ENCODE measurements at places on chromosomes 13 and 19. TPM values are rescaled to one million over a fixed set of nuclear protein-coding genes. Genes with fewer than 3 reads are reported as not detected.

DNA sequence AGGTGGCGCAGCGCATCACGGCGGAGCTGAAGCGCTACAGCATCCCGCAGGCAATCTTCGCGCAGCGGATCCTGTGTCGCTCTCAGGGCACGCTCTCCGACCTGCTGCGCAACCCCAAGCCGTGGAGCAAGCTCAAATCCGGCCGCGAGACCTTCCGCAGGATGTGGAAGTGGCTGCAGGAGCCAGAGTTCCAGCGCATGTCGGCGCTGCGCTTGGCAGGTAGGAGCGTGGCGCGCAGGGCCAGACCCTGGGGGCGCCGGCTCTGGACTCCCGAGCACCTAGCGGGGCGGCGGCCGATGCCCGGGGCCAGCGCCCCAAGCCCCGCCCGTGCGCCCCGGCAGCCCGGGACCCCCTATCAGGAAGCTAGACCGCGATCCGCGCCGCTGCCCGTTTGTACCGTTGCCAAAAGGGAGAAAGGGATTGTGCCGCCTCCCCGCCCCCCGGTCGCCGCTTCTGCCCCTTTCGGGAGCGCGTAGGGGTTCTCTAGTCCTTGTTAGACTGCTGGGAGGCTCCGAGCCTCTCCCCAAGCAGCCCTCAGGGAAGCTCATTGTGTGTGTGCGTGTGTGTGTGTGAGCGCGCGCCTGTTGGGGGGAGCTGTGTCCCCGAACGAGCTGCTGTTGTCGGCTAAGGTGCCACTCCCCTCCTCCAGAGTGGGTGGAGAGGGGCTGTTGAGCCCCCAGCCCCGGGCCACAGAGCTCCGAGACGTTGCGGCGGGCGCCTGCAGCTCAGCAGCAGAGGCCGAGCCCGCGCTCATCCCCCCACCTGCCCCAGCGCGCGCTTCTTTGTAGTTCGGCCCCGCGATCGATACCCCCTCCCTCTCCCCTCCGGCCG is 1.5 kb downstream of the ONECUT3 start:
- no peak for DNase-seq

DNA sequence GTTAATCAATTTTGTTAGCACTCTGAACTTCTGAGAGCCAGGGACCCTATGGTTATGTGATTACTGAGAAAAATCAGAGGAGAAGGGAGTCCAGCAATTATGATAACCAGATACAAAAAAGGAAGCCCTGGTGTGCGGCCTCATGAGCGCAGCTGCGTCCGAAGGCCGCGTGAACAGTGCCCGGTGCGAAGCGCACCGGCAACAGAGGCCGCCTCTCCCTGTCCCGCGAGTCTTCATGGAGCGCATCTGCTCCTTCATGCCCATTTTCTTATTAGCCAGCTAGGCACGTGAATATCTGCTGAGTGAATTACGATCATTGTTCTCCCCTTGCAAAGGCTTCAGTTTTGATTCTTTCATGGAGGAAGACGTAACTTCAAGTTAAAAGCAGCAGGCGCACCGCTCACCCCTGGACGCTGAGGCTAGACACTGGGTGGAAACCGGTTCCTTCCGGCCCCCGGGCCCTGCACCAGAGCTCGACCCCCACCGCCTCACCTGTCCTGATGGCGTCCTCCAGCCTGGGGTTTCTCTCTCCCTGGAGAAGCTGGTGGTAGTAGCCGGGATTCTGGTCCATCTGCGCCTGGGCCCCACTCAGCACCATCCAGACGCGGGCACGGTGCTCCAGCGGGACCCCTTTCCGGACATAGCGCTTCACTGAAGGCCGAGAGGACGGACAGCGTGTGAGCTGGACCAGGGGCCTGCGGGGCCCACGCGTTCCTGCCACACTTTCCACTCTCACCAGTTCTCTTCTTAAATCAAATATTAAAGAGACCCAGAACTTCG is 8.9 kb downstream of the GRTP1 start:
- DNase-seq, result no peak

- DNase-seq, result no peak
Observed at GRCh38 chr19:23222998-23223652, 27.1 kb downstream of the ZNF724 start.

DNA sequence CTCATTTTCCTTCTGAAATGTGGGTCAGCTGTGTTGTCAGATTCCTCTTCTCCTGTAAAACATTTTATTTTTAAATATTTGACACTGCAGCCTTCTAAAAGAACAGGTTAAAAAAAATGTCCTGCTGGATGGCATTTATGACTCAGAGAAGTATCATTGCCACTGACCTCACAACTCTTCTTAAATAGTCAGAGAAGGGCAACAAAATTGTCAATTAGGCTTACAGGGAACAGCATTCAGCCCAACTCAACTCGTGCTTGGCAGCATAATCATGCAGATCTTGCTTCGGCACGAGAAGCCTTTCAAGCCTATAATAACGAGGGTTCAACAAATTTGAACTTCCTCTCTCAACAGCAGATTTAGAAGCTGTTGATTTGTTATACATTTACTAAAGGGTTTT is 296.7 kb upstream of the DACH1 start:
- no peak for DNase-seq

- peak; percentile 57 for DNase-seq
Observed at GRCh38 chr13:111006506-111007031, 91.7 kb upstream of the ANKRD10 start.

DNA sequence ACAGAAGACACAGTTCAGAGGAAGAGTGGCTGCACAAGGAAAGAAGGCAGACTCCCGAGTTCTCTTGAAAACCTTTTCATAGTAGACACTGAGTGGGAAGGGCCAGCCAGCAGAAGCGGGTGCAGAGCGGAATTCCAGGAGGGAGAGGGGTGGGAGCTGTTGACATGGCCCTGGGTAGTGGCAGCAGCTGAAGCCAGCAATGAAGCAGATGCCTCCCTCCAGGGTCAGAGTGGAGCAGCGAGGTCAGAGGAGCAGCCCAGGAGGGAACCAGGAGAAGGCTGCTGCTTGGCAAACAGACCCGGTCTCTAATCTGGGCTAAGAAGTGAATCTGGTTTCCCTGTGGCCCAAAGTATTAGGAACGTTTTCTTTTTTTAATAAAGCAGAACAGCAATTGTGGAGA is 73.9 kb upstream of the SPATA13 start:
- DNase-seq, result no peak

DNA sequence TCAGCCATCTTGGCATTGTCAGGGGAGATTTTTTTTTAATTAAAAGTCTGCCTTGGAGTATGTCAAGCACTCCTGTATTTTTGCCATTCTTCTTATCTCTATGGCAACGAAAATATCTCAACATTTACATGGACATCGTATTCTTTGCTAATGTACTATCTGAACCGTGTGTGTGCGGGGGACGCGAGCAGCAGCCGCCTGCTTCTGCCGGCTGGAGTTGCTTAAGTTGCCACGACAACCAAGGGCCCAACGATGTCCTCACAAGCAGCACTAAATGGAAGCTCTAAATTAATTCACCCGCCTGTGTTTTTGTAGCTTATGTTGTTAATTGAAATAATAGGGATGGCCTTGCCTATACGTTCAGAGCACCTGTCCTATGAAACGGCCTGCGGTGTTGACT is 309.5 kb downstream of the TEX29 start:
- DNase-seq, result no peak

GRCh38 chr19:3357992-3358688 is 8.2 kb upstream of the NFIC start:
- no peak for DNase-seq

DNA sequence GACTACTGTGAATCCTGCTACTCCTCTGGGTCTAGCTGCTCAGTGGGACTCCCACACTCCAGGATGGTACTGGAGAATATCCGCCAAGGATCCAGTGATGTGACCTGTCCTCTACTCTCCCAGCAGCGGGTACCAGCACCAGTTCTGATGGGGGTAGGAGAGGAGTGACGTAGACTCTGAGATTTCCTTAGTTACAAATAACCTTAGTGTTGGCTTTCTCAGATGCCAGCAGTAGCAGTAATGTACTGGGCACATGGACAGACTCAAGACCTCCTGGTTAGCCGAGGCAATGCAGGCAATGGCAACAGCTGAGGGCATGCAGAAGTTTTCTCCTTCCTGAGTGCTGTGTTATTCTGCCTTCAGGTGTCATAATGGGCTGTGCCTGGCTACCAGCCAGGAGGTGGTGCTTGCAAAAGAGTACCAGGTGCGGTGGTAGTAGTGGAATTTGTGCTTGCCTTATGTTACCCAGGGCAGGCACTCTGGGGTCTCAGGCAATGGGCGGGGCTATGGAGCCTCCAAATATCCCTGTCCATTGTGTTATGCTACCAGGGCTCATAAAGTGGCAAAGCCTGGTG is 105.3 kb upstream of the KLF5 start:
- DNase-seq, result no peak

NKPD1 gene
- total RNA-seq, result not detected

KCNJ14 gene
- total RNA-seq, result 0.82 TPM

MYO16 gene
- not detected for total RNA-seq

UNC13A gene
- 0.24 TPM for total RNA-seq

PSG1 gene
- total RNA-seq, result 4.0 TPM

FOSB gene
- 34.6 TPM for total RNA-seq

CYP4F2 gene
- total RNA-seq, result not detected
